ENCODE measurements at places on chromosomes 2 and 18.

GRCh38 chr18:57771626-57772025 is 31.5 kb downstream of the ATP8B1 start:
- DNase-seq = no peak

DNA sequence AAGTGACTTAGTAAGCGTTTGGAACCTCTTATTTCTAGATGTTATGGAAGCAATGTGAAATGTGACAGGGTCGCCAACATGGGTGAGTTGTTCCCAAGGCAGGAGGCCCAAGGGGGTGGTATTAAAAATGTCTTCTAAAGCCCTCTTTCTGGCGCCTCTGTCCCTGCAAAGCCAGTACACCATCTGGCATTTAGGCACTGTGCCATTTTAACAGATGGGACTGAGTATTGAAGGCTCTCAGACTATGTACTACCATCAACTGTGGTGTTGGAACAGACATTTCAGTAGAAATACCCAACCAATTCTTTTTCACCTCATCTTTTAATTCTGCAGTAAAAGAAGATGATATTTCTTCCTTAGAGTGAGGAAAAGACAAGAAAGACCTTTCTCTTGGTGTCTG is 384.5 kb upstream of the MMADHC start:
- DNase-seq = no peak

DNA sequence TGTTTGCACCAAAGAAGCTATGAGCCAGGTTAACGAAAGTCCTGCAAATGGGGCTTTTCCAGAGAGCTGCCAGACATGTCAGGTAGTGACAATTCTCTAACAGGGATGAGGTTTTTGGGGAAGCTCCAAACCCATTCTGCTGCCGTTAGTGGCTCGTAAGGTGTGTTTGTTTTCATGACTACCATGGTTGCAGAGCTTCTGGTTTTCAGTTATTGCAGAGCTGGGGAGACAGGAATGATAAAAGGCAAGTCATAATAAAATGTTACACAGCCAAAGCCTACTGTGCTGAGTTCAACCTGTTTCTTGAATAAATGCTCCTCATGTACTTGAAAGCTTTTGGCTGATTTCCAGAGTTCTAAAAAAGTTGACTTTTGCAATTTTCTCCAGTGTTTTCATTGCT is 209.2 kb upstream of the STK17B start:
- DNase-seq = no peak

DNA sequence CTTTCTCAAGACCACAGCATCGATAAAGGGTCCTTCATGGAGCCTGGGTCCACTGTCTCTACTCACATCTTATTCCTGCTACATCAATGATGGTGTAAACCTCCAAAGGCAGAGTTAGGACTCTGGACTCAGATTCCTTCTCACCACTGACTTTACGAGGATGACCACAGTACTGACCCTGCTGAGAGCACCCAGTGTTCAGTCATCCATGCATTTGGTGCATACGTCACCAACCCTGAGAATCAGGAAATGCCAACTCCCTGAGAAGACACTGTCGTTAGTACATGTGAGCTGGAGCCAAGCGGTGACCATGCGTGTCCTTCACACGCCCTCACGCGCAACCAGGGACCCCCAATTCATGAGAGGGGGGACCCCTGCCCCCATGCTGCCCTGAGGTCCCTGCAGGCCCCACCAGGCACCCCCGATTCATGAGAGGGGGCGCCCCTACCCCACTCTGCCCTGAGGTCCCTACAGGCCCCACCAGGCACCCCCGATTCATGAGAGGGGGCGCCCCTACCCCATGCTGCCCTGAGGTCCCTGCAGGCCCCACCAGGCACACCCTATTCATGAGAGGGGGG is 178.4 kb upstream of the TPO start:
- no peak for DNase-seq

- no peak for DNase-seq
Measured at GRCh38 chr2:129478902-129479517, 500.5 kb upstream of the RAB6C start.

DNA sequence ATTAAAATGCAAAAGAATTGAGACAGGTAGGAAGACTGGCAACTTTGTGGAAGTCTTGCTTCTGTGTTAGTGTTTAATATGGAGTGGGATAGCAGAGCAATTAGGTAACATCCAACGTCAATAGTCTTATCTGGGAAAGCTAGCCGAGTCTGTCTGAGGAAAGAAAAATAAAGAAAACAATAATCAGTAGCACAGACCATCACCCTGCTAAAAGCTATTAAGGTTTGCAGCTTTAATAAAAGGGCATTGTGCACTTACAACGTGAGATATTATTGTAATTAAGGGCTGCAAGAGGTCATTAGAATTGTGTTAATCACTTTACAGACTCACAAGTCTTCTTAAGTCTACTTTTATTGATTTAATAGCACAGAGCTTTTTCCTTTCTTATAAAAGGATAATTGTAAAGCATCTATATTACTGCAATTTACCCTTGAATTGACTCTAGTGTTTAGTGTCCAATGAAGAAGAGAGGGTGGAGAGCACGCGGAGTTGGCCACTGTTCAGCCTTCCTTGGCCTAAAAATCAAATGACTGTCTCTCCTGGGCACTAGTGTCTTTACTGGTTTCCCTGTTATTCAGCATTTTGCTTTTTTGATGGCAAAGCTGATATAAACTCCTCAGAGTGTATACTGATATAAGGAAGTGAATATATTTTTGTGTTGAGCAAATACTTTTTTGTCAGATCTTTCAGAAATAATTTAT is 2.0 kb downstream of the CDH7 start:
- no peak for DNase-seq

DNA sequence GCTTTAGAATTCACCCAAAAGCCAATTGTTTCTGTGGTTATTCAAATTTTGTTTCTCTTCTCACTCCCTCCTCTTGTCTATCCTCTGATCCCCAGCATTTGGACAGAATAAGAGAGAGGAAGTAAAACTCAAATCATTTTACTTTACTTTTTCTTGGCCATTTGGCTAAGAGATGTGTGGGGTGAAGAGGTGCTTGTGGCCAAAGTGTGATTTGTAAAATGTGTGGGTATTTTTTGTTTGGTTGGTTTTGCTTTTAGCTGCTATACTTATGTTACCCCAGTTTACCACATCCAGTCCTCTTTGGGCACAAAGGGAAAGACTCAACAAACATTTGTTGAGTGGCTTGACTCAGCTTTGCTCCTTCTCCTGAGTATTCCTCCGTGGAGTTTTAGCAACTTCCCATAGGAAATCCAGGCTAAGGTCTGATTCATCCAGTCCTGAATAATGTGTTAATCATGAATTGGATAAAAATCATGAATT is 109.1 kb upstream of the CYP1B1 start:
- DNase-seq = no peak

Data from activated T-cell treated with anti-CD3 and anti-CD28 coated beads for 24 hours (primary cell).